Fibroblast of the aortic adventitia (primary cell): ENCODE measurements at places on chromosomes 6 and 20. TPM values are rescaled to one million over a fixed set of nuclear protein-coding genes. Genes with fewer than 3 reads are reported as not detected.

The OPRL1 gene
- 0.63 and 1.3 TPM in 2 replicates for total RNA-seq

The BPIFA1 gene
- not detected in 2 replicates for total RNA-seq

The SLC26A8 gene
- total RNA-seq = 0.18 TPM in 1 of 2 replicates, not detected in the other

The ASXL1 gene
- total RNA-seq = 57.4 and 85.9 TPM in 2 replicates

The PRSS16 gene
- total RNA-seq = not detected in 2 replicates

The OLIG3 gene
- total RNA-seq = 0.74 TPM in 1 of 2 replicates, not detected in the other

The C20orf204 gene
- total RNA-seq = 1.6 and 2.1 TPM in 2 replicates
